ENCODE measurements at places on chromosomes 12 and 14.

GRCh38 chr12:116677202-116677661 is 60.6 kb downstream of the SPRING1 start:
- DNase-seq, result no peak

DNA sequence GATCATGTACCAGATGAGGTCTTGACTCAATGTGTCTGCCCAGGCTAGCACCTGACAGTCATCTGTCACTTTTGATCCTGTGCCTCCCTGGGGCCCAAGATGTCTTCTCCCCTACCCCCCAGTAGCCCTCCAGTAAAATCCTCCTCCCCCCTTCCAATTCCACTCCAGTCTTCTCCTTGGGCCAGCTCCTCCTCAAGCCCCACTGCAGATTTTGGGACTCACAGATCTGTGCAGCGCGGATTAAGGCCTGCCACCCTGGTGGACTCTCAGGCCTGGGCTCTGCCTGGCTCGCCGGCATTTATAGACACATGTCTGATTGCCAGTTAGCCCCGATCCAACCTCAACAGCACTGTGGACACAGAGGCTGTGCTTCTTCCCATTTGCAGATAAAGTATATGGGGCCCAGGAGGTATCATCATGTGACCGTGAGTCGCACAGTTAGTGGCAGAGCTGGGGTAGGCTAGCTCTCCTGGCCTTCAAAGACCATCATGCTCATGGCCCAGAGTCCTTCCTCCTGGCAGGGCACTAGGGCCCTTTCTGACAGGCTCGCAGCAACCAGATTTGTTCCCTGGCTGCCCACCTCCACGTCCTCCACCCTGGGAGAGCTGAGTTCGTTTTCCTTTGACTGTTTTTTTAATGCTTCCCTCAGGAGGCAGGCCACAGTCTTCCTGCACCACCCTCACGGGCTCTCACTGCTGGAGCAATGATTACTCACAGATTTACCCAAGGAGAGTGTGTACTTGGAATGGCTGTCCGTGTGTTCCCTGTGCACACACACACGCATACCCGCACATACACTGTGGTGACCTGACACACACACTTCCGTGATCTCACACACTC is 98.3 kb upstream of the DIO3 start:
- DNase-seq, result no peak

DNA sequence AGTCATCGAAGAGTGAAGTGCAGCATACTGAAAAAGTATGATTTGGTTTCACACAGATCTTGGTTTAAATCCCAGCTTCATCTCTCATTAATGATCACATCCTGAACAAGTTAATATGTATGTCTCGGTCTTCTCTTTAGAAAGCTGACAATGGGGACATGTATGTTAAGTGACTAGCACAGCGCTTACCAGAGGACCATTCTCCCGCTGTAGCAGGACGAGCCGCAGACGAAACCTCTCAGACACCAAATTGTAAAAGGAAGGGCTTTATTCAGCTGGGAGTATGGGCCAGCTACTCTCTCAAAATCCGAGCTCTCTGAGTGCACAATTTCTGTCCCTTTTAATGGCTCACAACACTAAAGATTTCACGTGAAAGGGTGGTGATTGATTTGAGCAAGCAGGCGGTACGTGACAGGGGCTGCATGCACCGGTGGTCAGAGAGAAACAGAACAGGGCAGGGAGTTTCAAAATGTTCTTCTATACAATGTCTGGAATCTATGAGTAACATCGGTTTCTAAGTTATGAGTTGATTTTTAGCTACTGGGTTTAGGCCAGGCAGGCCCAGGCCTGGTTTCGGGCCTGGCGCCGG is 682.4 kb downstream of the DIO2 start:
- no peak for DNase-seq

- DNase-seq, result no peak
Observed at GRCh38 chr12:58313091-58313855, 371.9 kb downstream of the ATP23 start.

DNA sequence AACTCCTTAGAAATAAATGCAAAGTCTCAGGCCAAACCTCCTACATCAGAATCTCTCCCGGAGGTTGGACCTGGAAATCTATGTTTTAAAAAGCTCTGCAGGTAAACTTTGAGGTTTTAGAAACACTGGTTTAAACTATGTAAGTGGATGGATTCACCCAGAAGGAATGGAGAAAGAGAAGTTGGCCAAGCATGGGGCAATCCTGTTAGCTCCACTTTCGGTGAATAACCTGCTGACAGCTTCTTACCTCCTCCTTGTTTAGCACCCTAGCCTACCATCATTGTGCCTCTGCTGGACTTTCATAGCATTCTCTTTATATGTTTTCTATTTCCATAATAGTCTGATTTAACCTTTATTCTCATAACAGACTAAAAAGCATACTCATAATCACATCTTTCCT is 3.0 kb upstream of the ARHGDIB start:
- no peak for DNase-seq

DNA sequence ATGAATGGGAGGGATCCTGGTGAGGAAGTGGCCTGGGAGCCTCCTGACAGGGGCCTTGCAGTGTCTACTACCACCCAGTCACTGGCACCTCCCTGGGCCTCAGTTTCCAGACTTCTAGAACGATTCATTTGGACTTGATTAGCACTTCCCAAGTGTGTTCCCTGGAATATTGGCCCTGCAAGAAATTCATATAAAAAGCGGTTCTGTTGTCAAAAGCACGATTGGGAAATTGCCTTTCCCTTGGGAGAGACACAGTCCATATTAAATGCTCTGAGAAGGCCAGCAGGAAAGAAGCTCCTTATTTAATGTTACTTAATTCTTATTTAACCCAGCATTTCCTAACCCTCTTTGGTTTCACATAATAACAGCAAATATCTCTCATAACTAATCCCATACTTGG is 61.9 kb downstream of the DRAM1 start:
- no peak for DNase-seq

DNA sequence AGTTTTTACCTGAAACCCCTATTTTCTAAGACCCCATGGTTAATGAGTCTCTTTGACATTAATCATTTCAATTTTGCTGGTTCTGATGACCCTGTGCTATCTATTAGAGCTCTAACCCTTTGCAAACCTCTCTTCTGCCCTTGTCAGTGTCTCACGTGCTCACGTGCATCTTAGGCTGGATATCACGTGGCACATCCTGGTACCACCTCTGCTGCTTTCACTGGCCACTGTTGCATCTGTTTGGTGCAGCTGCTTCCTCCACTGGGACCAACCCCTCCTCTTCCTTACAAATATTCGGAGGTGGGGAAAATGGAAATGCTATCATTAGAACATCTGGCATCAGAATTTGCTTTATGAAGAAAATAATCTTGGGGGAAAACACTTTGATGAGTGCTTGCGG is 119.6 kb downstream of the CRADD start:
- no peak for DNase-seq

- no peak for DNase-seq
Observed at GRCh38 chr12:123142921-123143735, 7.8 kb downstream of the PITPNM2 start.

- DNase-seq, result no peak
Observed at GRCh38 chr14:31828946-31829868, 247.9 kb upstream of the ARHGAP5 start.

DNA sequence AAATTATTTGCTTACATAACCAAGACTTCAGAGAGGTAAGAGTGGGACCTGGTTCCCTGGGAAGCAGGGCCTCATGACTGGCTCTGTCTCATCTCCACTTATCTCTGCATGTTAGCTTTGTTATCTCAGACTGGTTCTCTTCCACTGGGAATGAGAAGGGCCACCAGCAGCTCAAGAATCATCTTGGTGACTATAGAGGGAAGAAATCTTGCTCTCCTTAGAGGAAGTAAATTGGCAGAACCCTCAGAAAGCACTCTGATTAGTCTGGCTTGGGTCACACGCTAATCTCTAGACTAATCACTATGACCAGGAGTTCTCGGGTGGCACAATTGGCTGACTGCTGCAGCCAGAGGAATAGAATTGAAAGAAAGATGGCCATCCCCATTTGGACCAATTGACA is 110.8 kb upstream of the KRAS start:
- no peak for DNase-seq

- no peak for DNase-seq
Observed at GRCh38 chr12:59164991-59165718, 244.9 kb upstream of the LRIG3 start.

- DNase-seq, result no peak
Observed at GRCh38 chr12:21697904-21698630, 40.4 kb upstream of the LDHB start.

GRCh38 chr12:13534645-13535398 is 338.3 kb downstream of the EMP1 start:
- no peak for DNase-seq

- DNase-seq, result no peak
Observed at GRCh38 chr12:7161811-7162210, 27.7 kb upstream of the PEX5 start.

DNA sequence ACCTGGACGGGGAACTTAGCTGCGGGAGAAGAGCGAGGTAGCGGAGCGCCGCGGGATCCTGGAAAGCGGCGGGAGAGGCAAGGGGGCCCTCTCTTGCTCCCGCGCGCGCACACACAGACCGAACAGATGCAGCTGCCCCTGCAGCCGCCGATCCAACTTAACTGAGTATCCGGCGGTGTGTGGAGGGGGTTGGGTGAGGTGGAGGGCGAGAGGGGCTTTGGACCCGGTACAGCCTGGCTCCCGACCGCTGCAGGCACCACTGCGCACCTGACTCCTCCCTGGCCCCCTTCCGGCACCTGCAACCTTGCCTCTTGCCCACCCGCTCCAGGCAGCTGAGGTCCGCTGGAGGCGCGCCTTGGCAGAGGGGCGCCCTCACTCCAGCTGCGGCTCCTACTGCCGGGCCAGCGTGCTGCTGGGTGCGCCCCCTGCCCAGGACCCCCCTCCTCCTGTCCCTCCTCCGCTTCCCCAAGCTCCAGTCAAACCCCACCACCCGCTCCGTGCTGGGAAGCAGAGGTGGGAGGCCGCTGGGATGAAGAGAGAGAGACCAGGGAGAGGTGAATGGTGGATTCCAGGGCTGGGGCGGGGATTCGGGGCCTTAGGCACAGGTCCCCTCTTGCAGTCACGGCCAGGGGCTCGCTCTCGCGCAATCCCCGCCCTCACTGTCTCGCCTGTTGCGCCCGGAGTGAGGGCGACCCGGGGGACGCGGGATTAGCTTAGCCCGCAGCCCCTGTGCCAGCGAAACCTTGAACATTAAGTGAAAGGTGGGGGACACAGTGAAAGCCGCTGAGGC is 2.6 kb downstream of the DIO3 start:
- DNase-seq, result no peak

DNA sequence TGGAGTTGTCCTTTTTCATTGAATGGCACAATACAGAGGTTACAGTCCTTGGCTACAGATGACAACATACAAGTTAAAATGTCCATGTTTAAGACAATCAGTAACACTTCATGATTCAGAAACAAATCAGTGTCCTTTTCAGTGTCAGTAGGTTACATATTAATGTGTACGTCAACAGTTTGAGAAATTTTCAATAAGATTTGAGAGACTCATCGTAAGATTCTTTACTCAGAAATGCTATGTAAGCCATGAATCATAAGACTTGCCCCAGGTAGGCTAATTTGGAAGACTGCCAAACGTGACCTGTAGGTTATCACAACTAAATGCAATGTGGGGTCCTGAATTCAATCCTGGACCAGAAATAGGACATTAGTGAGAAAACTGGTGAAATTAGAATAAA is 3.5 kb downstream of the RDH12 start:
- DNase-seq, result no peak

GRCh38 chr14:68661226-68662225 is 131.3 kb downstream of the ZFP36L1 start:
- DNase-seq, result no peak

DNA sequence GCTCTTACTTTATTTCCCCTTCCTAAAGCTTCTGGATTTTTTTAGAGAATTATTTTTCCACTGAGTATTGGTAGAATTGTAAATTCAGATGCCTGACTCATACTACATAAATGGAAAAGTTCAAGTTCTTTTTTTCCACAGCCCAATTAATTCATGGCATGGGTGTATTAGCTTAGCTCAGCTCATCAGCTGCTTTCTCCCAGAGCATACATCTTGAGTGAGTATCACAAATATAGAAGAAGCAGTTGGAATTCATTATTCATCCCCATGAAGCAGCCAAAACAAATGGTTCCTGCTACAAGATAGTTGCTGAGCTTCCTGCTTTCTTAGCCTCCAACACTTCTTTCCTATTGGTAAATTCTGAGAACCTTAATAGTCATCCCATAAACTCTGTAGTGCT is 105.1 kb downstream of the C12orf50 start:
- DNase-seq, result no peak

- no peak for DNase-seq
Observed at GRCh38 chr14:82055515-82056115, 522.0 kb upstream of the SEL1L start.

DNA sequence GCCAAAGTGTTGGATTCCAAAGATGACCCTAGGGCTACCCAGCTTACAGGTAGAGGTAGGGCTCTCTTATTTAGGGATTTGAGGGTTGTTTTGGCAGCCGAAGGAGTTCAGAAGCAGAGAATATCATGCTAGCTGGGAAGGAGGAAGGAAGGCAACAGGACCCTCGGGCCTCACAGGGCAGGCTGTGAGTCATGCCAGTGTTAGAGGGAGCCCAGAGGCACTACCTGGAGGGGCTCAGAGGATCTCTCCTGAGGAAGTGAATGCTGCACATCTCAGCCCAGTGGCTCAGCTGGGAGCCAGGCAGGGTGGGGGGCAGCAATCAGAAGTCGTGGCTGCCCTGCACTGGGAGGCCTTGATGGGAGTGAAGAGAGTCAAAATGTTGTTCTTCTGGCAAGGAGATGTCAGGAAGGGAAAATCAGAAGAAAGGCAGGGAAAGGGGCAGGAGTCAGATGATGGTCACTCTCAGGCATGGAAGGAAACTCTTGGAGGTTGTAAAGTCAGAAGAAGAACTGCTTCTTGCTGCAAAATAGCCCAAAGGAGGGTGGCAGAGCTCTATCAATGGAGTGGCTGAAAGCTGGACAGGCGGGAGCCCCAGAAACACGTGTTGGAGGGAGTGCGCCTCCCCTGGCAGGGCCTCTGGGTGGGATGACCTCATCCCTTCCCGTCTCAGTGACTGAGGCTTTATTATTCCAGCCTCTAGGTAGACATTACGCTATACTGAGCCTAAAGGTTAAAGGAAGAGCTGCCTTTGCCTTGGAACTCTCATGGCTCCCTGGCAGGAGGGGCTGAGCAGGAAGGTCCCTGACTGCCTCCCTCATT is 141.3 kb downstream of the SMOC1 start:
- DNase-seq, result no peak

- DNase-seq, result no peak
Observed at GRCh38 chr14:81200054-81200453, 20.7 kb downstream of the GTF2A1 start.

DNA sequence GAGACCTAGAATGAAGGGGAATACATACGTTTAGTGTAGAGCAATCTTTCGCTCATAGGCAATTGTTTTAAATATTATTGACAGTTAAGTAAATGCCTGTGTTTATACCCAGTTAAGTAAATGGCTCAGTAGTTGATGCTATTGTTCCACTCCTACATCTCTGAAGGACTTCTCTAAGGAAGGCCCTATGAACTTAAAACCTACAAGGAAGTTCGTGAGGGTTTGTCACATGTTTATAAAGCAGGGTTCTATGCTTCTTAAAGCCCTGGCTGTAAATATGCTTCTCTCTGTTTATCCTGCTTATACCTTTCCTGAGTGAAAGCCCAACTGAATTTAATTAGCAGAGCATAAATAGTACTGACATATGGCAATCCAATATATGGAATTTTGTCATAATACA is 282.1 kb upstream of the NPAS3 start:
- DNase-seq, result no peak

GRCh38 chr14:93137864-93138263 is 22.1 kb upstream of the ITPK1 start:
- no peak for DNase-seq

- no peak for DNase-seq
Observed at GRCh38 chr12:79678306-79678705, 12.5 kb downstream of the PAWR start.

All from activated CD4-positive, alpha-beta T cell treated with anti-CD3 and anti-CD28 coated beads for 1 hour (primary cell).